ENCODE measurements at places on chromosomes 13 and 19.

GRCh38 chr19:7830823-7831222, 805 bp downstream of the EVI5L start:
- DNase-seq, result no peak

DNA sequence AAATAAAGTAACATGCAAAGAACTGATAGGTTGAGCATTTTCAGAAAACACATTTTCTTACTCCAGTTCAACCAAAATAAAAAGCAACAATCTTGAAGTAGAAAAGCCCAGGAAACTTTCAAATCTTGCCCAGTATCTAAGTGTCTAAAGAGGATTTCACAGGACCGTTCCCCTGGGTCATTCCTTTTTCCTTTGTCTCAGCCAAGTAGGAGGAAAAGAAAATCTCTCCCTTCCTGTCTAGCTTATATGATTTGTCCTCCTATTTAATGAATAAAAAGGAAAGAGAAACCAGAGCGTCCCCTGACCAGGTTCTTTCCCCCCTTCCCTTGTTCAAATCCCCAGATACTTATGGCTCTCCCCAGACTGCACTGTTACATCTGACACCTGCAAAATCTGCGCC, 248.0 kb downstream of the KCTD12 start:
- DNase-seq, result no peak

GRCh38 chr13:114015969-114016295, 42.1 kb upstream of the C13orf46 start:
- DNase-seq, result no peak

DNA sequence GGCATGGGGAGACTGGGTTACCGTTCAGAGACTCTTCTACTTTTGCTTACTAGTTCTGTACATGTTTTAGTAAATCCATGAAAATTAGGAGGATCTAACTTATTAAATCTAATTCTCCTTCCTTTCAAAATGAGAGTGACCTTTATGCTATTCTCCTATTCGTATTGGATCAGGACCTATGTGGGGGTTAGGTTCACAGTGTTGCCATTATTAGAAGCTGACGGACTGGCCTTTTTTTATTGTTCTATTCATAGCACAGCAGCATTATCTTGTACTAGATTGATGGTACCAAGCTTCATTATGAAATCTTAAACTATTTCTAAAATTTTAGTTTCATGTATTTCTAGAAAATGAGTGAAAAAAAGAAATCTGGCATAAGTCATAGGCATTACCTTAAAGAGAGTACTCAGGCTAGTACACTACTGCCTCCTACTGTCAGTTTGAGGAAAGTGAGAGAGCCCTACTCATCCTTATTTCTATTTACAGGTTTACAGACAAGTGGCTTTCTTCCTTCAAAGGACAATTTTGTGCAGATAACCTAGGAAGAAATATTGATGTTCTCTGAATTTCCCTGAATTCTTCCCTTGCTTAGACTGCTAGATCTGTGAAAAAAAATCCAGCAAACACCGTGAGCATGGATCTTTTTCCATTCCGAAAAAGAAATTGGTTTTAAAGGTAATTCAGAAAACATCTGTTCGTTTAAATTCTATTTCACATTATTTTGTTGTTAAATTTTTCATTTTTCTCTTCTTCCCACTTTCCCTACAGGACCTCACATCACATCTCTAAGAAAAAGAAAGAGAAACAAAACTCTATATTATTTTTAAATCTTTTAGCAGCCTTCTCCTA, 485.5 kb downstream of the DIAPH3 start:
- peak; percentile 3 for DNase-seq

- no peak for DNase-seq
These were observed 162.3 kb downstream of the DACH1 start for GRCh38 chr13:71704656-71705055.

- DNase-seq, result peak; percentile 26
These were observed 5.2 kb upstream of the ZNF579 start for GRCh38 chr19:55585658-55586339.

DNA sequence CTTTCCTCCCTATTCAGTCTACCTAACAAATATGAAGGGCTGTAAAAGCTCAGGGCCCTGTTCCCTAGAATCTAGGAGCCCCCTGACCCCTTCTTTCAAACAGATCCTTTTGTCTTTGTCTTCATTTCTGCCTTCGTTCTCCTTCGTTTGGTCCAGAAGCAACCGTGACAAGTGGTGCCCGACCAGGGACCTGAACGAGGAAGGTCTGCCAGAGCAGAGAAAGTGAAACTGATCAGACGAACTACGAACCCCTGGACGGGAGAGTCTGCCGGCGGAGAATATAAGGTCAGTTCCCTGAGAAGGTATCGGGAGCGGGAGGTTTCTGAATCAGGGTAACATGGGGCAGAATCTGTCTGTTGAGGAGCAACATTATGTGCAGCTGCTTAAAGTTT, 751 bp downstream of the ERVK3-1 start:
- no peak for DNase-seq

GRCh38 chr19:14459703-14460102, 15.5 kb downstream of the PTGER1 start:
- DNase-seq, result no peak

GRCh38 chr19:848386-848921, 3.6 kb upstream of the ELANE start:
- no peak for DNase-seq

- DNase-seq, result no peak
These were observed 2.2 kb downstream of the NAXD start for GRCh38 chr13:110617321-110618072.

DNA sequence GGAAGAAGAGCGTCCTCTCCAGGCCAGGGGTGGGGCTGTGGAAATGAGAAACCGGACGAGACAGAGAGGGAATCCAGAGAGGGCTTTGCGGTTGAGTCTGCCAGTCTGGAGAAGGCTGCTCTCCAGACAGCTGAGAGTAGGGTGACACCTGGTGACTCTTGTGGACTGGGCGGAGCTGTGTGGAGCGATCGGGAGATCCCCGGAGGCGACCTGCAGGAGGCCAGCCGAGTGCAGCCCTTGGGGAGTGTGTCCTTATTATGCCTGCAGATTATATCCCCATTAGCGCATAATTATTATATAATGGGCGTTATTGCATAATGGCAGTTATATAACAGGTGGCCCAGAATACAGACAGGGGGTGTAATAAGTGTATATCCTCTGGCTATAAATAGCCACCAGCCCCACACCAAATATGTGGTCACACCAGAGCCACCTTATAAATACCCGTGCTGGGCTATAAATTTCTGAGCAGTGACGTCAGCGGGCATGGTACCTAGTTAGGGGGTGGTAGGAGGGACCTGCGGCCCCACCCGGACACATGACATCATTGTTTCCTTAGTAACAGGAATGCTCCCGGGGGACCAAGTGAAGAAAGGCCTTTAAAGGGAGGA, 41.2 kb downstream of the NFIX start:
- DNase-seq, result peak; percentile 93

DNA sequence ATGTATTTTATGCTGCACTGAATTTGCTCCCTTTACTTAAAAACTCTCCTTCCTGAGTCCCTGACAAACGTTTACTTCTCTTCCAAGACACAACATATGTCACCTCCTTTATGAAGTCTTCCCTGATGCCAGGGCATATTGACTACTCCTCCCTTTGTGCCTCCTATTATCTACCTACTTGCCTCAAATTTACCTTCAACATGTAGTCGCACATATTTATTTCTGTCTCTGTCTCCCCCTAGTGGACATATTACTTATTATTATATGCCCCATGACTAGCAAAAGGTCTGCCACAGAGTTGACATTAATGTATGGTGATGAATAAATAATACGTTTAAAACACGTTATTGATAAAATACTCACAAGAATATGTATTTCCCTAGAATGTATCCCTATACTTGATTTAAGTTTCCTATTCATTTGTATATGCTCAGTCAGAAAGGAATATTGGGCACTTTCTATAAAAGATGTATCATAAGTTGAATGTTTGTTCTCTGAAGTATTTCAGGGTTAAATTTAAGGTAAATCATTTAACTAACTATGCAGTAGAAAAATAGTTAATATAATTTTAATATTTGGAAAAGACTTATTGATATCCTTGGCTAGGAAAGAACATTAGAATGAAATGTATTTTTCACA, 250.3 kb upstream of the ATXN8OS start:
- DNase-seq, result peak; percentile 1

GRCh38 chr13:111326621-111326965, 6.2 kb downstream of the TEX29 start:
- no peak for DNase-seq

GRCh38 chr19:34365463-34366401, 736 bp downstream of the GPI start:
- DNase-seq, result peak; percentile 49

GRCh38 chr19:12815088-12815487, 8.7 kb downstream of the RNASEH2A start:
- no peak for DNase-seq

DNA sequence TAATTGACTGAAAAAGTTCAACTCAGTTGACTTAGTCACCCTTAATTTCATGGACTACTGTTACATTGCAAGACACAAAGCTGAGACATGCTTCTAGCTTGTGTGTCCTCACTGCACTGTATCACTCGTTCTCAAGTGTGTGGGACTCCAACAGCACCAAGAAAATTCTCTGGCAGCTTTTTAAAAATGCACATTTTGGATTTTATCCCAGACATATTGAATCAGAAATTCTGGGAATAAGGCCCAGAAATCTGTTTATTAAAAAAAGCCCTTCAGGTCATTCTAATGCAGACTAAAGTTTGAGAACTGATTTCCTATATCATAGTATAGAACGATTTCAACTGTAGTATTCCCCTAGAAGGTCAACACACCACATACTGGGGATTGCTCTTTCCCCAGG, 1485.3 kb downstream of the PCDH9 start:
- no peak for DNase-seq

- DNase-seq, result no peak
These were observed 2.9 kb upstream of the IRS2 start for GRCh38 chr13:109789262-109789661.

DNA sequence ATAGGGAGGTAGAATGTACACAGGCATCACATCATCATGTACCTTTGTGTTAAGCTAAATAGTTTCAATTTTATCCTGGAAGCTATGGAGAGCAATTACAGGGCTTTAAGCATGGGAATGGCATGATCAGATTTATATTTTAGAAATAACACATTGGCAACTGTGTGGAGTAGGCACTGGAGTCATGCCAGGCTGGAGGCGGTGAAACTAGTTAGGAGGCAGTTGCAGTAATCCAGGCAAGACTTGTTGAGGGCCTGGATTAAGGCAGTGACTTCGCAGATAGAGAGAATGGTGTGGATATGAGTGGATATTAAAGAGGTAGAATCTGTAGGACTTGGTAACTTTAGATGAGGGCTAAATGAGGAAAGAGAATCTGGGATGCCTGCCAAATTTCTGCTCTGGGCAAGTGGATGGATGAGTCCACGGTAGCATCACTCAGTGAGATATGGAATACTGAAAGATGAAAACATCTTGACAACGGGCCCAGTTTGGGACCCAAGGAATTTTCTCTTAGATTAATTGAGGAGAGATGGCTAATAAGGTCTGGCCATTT, 506.2 kb downstream of the FGF9 start:
- peak; percentile 13 for DNase-seq

DNA sequence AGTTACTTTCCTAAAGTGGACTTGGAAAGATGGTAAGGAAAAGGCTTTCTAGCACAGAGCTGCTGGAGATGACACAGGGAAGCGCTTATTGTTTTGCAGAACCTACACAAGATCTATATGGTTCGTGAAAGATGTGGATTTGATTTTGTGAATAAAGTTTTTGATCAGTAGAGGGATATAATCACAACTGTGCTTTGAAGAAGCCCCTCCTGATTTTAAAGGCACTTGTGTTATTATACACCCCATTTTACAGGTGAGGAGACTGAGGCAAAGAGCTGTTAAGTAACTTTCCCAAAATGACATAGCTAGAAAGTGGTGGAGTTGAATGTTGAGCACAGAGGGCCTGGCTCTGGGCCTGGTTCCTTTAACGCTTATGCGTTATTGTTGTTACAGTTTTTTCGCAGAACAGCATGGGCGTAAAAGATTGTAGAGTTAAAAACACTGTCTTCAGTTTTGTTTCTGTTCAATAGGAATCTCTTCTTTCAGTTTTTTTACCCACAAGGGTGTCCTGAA, 1.4 kb downstream of the TDRD3 start:
- DNase-seq, result no peak

GRCh38 chr19:35461060-35461459, 13.0 kb downstream of the FFAR2 start:
- peak; percentile 26 for DNase-seq

DNA sequence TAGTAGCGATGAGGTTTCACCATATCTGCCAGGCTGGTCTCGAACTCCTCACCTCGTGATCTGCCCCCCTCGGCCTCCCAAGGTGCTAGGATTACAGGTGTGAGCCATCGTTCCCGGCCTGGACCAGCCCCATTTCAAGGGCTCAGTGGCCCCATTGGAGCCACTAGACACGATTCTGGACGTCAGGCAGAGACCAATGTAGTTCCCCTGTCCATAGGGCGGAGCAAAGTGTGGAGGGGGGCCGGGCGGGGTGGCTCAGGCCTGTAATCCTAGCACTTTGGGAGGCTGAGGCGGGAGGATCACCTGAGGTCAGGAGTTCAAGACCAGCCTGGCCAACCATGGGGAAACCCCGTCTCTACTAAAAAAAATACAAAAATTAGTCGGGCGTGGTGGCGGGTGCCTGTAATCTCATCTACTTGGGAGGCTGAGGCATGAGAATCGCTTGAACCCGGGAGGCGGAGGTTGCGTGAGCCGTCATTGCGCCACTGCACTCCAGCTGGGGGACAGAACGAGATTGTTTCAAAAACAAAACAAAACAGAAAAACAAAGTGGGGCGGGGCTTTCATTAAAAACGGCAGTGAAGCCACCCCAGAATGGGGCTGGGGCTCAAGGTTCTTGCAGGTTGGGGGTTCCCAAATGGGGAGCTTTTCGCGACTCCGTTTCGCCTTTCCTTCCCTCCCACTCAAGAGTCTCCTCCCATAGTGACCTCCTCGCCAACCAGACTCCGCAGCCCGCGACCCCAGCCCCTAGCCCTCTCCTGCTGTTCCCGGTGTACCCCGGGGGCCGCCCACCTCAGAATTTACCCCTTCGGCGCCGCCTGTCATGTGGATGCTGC, 758 bp upstream of the TECR start:
- DNase-seq, result no peak

DNA sequence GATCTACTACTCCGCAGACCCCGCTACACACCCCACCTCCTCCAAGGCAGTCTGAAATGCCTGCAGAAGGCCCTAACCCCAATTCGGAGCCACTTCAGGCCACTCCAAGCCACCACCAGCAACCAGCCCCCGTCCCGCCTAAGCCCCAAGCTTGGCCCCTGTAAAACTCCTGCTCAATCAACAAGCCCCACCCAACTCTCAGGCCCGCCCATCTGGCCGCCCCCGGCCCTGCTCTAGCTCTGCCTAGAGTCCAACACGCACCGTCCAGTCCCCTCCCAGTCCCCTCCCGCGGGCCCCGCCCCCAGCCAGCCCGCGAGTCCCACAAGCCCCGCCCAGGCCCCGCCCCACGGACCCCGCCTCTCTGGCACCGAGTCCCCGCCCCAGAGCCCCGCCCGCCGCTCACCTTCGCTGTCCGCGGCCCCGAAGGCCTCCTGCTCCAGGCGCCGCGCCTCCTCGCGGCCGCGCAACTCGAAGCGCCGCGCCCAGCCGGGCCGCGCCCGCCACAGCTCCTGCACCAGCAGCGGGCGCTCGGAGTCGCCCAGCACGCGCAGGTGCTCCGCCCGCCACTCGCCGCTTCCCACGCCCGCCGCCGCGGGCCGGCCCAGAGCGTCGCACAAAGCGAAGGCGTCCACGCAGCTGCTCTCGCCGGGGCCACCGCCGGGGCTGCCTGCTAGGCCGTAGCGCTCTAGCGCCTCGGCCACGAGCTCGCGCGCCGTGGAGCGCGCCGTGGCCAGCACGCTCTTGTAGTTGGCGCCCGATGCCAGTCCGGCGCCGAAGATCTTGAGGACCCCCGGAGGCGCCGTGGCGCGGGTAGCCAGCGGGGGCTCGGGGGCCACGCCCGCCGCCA, 1.6 kb downstream of the RASIP1 start:
- peak; percentile 60 for DNase-seq
